ENCODE measurements at places on chromosomes 2 and 18.

GRCh38 chr2:42245396-42245795, 76.2 kb downstream of the EML4 start:
- DNase-seq, result no peak

GRCh38 chr2:70145851-70146739, 44.7 kb downstream of the C2orf42 start:
- peak; percentile 58 for DNase-seq

DNA sequence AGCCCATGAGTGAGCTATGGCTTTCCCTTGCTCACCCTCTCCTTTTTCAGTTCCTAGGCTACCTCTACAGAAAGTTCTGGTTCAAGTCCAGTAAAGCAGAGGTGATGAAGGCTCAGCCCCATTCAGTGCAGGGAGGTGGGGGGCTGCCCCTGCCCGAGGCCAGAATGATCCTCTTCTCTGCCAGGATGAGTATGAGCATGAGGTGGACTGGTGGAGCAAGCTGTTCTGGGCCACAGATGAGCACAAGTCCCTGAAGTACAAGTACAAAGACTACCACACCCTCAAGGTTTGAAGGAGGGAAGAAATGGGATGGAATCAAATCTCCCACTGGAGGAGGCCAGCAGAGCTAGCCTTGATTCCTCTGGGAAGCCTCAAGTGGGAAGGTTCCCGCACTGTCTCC, 42.4 kb downstream of the LMAN2L start:
- no peak for DNase-seq

GRCh38 chr18:12287684-12288402, 20.2 kb upstream of the TUBB6 start:
- DNase-seq, result no peak

- DNase-seq, result no peak
Measured at GRCh38 chr18:50659091-50660003, 99.5 kb downstream of the MAPK4 start.

GRCh38 chr2:37153224-37153623, 3.6 kb downstream of the EIF2AK2 start:
- no peak for DNase-seq

DNA sequence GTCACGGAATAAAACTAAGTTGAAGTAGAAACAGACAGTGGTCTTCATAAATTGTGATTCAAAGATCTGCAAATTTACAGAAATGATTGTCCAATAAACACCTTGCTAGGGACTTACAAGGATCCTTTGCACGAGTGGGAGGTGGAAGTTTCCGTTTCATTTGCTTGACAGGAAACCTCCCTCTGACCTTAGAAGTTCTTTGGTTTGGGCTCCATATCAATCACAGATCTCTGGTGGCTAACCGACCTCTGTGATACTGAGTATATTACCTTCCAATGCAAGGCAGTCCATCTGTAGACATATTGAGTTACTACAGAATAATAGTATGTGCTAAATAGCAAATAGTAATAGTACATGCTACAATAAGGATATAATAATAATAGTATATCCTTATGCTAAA, 33.7 kb upstream of the RNF152 start:
- peak; percentile 40 for DNase-seq

DNA sequence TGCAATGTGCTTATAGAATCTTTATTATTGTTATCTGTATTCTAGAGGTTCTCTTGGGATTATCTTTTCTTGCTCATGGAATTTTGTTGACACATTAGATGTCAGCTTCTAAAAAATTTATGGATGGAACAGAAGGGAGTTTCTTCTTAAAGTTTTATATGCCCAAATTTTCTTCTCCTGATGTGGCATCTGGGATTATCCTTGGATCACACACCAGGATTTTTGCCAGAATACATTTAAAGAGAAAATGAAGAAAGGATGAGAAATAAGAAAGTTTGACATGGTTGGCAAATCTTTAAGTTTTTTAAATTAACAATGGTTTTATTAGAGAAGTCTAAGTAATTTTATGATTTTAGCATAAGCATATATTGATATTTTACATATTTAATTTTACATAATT, 706.7 kb upstream of the TMEFF2 start:
- no peak for DNase-seq

DNA sequence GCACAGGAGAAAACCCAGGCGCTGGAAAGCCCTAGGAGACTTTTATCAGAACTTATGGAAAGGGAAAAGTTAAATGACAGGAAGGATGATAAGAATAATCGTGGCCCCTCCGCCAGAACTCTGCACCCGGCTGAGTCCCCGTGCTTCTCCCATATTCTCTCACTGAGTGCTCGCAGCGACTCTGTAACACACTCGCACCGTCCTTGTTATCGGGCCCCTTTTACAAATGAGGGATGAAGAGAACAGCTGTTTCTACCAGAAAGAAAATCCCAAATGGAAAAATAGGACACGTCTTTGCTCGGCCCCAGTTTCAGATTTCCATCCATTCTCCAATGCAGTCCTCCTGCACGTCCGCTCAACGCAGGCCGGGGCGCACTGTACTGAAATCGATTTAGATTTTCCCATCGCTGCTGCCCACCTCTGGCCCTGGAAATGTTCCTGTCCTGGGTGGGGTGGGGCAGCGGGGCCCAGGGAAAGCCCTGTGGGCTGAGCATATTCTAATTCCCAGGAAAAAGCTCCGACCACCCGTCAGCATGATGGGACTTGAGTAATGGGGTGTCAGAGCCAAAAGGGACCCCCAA, 66.4 kb downstream of the KCNF1 start:
- DNase-seq, result no peak

DNA sequence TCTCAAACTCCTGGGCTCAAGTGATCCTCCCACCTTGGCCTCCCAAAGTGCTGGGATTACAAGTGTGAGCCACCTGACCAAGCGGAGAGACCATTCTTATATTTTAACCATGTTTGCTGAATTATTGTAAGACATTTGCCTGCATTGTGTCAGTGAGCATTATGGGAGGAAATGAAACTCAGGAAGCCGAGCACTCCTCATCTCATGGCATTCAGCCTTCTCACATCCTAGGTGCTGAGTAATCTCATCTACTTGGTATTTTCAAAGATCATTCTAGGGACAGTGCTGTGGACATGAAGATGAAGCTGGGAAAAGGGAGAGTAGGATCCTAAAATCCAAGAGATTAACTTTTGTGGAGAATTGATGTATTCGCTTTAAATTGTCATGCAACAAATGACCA, 66.1 kb downstream of the NAPG start:
- DNase-seq, result no peak
